ENCODE measurements at places on chromosomes 11 and 22.
A peak's percentile ranks its signal among the peaks of the same experiment; 100 is the strongest.

GRCh38 chr22:37202001-37202555 lies 10.2 kb downstream of the SSTR3 start:
- DNase-seq: no peak

DNA sequence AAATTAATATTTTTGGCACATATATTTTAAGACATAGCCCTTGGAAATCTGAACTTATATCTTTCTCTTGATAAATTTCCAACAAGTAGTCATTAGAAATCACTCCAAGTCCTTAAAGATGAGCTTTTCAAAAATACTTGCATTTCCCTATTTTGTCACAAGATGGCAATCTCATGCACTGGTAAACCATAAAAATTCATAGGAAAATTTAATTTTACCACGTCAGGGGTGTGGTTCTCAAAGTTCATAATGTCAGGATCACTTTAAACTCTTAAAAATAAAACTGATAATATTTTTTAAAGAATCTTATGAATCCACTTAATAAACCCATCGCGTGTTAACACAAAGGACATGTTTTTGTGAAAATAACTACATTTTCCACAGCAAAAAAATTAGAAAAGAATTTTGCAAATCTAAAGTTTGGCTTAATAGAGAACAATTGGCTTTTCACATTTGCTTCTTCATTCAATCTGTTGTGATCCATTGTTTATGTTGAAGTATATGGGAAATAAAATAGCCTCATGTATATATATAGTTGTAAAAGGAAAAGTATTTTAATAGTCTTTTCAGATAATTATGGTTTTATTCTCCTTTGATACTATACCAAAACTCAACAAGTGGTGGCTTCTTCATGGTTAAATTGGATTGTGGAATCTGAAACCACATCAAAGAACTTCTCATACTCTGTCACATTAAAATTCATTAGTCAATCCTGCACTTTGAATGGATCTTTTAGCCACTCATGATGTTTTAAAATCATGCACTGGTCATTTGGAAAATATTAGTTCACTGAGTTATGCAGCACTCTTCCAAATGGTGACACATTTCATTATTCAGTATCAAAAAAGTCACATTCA lies 169.1 kb downstream of the CADM1 start:
- DNase-seq: no peak

DNA sequence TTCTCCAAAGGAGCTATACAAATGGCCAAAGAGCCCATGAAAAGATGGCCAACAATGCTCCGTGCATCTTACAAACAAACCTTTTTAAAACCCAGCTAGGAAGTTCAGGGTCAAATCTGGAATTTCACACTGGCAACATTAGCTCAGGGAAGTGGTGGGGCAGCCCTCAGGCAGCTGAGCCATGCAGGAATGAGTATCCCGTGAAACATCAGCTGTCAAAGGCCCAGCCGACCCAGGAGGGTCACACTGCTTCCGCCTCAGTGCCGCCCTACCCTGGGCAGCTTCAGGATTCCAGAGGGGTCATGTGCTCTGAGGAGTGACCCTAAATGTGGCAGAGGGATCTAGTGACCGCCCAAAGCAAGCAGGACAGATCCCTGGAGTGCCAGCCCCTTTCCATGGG lies 73.4 kb downstream of the LINC01488 start:
- DNase-seq: no peak

- no peak for DNase-seq
Measured at GRCh38 chr11:118885319-118885718, 1.6 kb downstream of the CXCR5 start.

- DNase-seq: no peak
Measured at GRCh38 chr11:91248199-91248807, 976.3 kb upstream of the FAT3 start.

DNA sequence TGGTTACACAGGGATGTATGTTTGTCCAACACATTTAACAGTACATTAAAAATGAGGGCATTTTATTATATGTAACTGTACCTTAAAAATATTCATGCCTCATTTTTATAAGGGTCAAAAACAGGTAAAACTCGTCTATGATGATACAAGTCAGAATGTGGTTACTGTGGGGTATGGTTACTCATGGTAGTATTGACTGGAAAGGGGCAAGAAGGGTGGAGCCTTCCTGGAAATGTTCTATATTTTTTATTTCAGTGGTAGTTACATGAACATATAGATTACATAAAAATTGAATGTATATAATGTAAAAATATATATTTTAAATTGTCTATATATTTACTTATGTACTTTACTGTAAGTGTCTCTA lies 99.8 kb downstream of the STIM1 start:
- DNase-seq: peak; percentile 61

- no peak for DNase-seq
Measured at GRCh38 chr11:74663315-74663714, 67.9 kb downstream of the CHRDL2 start.

DNA sequence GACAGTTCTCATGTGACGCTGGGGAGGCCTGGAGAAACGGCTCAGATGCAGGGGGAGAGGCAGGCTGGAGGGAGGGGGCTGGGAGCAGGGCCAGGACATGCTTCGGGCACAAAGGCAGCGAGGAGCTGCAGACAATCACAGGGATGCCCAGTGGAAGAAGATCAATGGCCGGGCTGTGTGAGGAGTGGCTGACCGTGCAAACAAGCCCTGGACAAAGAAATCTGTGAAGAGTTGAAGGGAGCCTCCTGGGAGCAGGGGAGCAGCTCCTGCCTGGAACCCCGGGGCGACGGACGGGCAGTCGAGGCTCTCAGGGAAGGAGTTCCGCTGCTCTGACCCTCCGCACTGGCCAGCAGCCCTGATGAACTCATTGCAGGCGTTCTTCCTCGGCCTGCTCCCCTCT lies 126.7 kb upstream of the B3GAT1 start:
- no peak for DNase-seq

DNA sequence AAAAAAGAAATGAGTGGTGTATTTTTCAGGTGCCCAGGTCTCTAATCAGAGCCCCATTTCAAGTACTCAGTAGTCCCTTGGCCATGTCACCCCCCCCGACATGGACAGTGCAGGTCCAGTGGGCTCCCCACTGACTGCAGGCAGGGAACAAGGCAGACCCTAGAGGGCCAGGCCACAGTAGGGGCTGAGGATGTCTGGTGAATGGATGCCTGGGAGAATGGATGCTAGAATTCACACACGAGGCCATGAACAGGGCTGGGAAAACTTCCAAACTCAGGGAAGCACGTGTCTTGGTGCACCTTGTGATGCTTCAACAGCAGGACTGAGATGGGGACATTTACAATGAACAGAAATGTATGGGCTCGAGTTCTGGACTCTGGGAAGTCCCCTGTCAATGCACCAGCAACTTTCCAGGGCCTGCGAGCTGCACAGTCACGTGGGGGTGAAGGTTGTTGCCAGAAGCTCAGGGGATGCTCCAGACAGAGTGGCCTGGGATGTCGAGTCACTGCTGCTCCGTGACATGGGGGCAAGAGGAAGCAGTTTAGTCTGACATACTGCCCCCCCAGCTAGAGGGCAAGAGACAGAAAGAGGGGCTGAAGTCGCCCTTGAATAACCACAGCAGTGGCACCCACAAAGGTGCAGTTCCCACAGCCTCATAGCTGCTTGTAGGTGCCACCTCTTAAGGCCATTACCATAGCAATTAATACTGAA lies 3.1 kb downstream of the APOBEC3G start:
- DNase-seq: no peak

GRCh38 chr22:29226351-29226981 lies 20.8 kb downstream of the EMID1 start:
- no peak for DNase-seq

GRCh38 chr11:67613960-67614715 lies 7.4 kb downstream of the NDUFV1 start:
- peak; percentile 60 for DNase-seq

DNA sequence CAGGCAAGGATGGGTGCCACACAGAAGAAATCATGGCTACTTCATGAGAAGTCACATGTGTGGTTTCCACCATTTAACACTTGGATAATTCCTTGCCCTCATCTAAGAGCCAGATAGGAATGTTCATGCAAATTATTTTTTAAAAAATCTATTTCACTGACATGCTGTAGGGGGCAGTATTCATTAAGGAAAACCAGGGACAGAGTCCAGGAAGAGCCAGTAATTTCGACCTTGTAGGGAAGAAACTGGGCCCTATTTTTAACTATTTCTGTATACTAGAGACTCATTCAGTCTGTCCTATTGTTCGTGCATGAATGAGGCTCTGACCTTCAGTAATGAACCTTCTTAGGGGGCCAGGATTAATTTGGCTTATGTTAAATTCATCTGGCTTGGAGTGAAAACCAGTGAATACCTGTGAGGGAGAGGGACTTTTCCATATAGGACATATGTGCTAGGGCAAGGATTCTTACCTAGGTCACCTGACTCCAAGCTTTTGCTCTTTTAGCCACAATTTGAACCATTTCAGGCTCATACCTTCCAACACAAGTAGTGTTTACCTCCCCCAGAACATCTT lies 192.7 kb downstream of the NAV2 start:
- no peak for DNase-seq

- DNase-seq: no peak
Measured at GRCh38 chr11:34345540-34345876, 12.3 kb downstream of the ABTB2 start.

GRCh38 chr22:33219648-33220384 lies 161.6 kb upstream of the SYN3 start:
- DNase-seq: no peak
